Astrocyte (in vitro differentiated cells and primary cell): ENCODE measurements at places on chromosomes 1 and 21.
A peak's percentile ranks its signal among the peaks of the same experiment; 100 is the strongest.

- peak; percentile 41 for DNase-seq
These were observed 444.4 kb downstream of the LTN1 start for GRCh38 chr21:28548291-28548690.

DNA sequence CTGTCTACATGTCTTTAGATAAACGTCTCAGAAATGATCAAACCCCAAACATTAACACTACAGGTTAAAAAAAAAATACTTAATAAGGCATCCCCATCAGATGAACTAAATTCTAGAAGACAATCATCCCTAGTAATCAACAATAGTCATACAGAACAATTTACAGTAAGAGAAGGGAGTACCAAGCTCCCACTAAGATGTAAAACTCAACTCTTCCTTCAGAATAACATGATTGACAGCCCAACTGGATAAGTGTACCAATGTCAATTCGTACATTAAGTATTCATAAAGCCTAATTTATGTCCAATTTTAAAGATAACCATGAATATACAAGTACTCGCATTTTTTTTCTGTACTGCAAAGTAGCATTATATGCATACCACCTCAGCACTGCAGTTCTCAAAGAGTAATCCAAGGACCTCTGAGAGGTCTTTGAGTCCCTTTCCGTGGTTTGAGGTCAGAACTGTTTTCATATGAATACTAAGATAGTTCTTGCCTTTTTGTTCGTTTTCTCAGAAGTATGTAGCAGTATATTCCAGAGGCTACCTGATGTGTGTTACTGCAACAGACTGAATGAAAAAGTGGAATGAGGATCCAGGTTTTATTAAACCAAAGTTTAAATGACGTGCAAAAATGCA, 6.6 kb downstream of the SCAF4 start:
- no peak for DNase-seq

DNA sequence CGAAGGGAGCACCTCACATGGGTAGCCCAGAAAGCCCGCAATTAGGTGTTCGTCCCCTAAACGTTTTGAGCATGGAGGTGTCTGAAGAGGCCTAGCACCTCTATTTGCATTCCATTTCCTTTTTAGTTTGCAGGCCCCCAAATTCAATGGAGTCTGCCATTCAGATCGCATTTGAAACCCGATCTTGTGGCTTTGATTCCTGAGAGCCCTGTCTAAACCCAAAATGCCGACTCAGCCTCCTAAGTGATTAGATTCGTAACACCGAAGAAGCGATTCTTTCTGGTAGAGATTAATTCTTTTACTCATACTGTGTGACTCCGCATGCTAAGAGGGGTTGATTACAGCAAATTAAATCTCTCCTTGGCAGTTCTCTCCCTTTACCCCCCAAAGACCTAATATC, 415.2 kb upstream of the KAZN start:
- DNase-seq, result no peak

GRCh38 chr1:59672851-59673572, 141.7 kb upstream of the HOOK1 start:
- peak; percentile 81 for DNase-seq

DNA sequence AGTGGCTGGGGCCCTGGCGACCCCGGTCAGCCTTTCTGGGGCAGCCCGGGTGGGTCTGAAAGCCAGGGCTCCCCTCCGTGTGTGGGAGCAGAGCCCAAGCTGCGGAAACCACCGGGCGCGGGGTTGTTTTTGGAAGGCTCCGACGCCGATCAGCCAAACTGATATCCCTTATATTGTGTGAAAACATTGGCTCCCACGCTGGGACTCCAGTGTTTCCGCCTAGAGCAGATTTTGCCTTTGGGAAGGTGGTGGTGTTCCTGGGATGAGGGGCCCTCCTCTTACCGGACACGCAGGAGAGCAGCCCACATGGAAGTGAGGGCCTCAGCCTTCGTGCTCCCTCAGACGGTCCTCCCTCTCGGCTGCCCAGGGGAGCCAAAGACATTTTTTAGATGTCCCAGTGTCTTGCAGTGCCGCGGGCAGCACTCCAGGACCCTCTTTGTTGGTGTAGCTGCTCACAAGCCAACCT, 54.3 kb downstream of the NGF start:
- no peak for DNase-seq

DNA sequence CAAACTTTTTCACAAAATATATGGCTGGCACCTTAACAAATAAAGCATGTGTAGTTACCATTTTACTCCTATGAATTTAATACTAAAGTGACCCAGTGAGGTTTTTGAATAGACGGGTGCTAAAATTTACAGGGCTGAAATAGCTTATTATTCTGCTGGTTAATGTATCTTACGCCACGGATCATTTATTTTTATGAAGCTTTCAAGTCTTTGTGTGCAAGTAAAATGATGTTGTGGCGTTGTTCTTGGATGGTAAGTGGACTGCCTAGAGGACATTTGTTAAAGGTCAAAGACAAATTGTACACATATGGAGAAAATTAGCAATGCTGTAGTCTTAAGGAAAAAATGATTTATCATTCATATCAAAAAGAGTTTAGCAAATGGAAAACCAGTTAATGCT, 22.8 kb downstream of the INSL5 start:
- no peak for DNase-seq

GRCh38 chr21:42440187-42440792, 36.6 kb downstream of the UBASH3A start:
- DNase-seq, result no peak

DNA sequence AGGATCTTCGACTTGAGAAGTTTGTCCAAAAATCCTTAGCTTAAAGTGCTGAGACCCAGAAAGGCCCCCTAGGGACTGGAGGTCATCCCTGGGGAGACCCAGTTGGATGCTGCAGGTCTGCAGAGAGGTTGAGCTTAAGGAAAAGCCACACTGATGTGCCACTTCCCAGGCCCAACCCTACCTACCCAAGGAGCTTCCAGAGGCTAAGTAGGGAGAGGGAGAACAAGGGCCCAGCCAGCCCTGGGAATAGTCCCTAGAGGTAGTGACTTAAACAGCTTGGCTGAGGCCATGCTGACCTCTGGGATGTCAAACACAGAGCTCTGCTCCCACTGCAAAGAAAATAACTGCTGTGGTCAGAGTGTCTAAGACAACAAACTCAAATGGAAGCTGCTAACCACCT, 693.7 kb downstream of the MATN1 start:
- DNase-seq, result no peak

GRCh38 chr1:116666187-116667077, 1.1 kb downstream of the IGSF3 start:
- DNase-seq, result no peak

DNA sequence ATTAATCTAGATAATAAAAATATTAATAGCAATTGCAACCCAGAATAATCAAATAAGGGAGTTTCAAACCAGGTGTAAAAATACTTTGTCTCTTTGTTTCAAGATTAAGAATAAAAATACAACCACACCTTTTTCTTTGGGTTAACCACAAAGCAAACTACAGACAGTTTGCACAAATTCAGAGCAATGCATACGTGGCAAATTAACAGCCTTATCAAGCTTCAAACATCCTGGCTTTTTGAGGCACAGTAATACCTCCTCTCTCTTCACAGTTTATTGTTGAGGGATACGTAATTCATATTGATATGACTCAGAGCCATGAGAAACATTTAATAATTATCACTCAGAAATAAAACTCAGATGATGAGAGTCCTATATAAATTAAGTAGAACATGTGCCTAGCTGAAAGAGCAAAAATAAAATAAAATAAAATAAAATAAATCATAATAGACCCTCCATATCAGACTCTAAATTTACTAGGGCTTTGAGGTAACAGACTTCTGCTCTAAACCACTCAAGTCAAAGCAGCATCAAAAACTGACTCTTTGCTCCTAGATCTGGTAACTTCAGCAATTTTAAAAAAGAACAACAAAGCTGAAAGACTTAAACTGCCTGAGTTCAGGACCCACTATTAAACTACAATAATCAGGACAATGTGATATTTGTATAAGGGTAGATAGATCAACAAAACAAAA, 11.4 kb downstream of the EDEM3 start:
- DNase-seq, result peak; percentile 33

- DNase-seq, result no peak
These were observed 1.8 kb downstream of the WDR77 start for GRCh38 chr1:111446967-111447892.

GRCh38 chr1:111585447-111586086, 34.0 kb upstream of the RAP1A start:
- DNase-seq, result no peak

- DNase-seq, result no peak
These were observed 13.6 kb downstream of the SDCCAG8 start for GRCh38 chr1:243269461-243269801.

DNA sequence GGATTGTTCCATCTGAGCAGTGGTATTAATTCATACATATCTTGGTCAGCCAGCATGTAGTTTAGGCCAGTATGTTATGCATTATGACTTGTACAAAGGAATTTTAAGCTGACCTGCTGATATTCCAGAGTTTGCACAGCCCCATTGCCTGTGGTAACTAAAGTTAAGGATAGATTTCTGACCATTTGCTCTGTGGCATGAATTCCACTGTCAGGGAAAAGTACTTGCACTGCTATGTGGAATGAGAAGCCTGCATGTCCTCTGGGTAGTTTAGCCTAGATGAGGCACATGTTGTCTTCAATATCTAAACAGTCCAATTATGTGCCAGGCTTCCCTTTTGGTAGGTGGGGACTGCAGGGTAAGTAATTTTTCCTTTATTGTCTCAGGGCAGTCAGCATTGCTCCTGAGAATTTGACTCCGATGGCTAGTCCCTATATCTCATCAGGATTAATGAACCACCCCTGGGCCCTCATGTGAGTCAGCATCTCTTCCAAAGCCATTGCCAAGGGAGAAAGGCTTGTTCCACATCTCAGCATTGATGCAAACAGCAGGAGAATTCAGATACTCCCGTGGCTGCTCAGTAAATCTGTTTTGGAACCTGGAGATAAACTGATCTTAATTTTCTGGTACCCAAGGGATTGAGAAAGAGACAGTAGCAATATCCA, 30.2 kb downstream of the NEK7 start:
- peak; percentile 40 for DNase-seq

GRCh38 chr1:153357076-153357852, 390 bp upstream of the S100A9 start:
- DNase-seq, result no peak

DNA sequence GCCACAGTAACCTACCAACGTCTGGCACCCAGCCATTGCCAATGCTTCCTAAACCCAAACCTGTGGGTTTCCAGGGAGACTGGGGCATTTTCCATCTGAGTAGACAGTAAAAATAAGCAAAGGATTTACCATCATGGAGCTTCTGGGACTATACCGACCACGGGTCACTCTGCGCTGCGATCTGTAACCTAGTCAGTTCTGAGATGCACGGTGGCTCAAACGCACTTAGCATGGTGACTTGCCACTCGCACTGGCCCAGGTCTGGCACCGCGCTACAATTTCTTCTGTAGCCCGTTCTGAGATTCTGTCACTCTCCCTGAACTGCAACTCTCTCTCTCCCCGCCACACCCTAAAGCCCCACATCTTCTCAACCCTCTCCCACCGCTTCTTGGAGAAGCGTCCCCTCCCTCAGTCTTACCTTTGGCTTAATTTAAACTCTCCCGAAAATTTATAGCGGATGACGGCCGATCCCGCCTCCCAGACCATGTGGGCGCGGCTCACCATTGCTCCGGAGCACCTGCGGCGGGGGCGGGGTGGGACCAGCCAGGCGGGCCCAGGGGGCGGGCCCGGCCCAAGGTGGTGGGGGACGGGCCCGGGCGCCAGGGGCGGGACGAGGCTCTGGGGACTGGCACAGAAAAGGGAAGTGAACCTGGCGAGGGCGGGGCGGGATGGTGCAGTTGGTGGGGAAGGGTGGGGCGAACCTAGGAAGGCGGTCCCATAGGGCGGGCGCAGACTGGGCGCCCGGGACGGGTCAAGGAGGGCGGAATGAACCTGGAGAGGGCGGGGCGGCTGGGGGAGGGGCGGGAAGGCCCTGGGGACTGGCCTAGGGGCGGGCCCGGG, 493 bp upstream of the MAP3K21 start:
- no peak for DNase-seq

GRCh38 chr21:36072453-36073162, 2.8 kb downstream of the CBR1 start:
- DNase-seq, result no peak

GRCh38 chr1:114368560-114369255, 142.3 kb downstream of the TRIM33 start:
- no peak for DNase-seq

DNA sequence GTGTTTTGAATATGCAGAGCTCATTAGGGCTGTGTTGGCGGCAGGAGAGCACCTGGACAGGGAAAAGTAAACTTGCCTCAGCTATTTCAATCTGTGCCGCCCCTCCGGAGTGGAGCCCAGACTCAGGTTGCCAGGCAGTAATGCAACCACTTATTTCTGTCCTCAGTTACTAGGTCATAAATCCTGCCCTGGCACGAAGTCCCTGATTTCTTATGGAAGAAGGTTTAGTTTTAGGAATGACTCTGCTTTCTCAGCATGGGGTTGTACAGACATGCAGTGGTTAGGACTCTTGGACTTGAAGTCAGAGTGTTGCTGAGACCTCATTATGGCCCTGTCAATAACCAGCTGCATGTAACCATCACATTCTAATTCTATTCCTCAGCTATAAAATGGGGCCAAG, 98.3 kb upstream of the FGGY start:
- DNase-seq, result peak; percentile 66

GRCh38 chr21:14353231-14353630, 29.7 kb downstream of the HSPA13 start:
- DNase-seq, result no peak

DNA sequence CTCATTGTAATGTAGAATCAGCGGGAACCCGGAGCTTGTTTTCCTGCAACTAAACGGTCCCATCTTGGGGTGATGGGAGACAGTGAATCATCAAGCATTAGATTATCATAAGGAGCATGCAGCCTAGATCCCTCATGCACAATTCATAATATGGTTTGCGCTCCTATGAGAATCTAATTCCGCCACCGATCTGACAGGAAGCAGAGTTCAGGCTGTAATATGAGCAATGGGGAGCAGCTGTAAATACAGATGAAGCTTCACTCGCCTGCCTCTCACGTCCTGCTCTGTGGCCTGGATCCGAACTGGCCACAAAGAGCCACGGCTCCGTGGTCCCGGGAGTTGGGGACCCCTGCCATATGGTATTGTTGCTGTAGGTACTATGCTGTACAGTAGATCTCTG, 1.6 kb downstream of the IFI44 start:
- DNase-seq, result peak; percentile 18

GRCh38 chr1:116334015-116334547, 39.0 kb upstream of the ATP1A1 start:
- DNase-seq, result no peak

DNA sequence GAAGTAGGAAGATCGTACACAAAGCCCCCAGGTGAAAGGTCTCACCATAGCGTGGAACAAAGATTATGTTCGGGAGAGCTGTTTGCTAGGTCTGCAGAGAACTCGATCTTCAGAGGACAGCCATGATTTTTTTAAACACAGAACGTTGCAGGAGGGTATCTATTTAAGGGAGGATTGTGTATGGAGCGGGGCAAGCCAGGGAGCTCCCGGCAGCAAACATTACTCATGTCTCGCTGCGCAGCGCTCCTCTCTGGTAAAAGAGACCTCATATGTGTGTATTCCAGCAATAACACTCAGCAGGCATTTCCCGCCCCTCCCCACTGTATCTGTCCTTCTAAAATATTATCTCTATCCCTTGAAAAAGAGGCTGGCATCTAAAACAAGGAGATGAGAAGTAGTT, 2.7 kb downstream of the GLIS1 start:
- DNase-seq, result peak; percentile 79
